Endothelial cell of coronary artery (primary cell): ENCODE measurements at places on chromosomes 12 and 14. TPM values are rescaled to one million over a fixed set of nuclear protein-coding genes. Genes with fewer than 3 reads are reported as not detected.

Gene DPF3
- total RNA-seq, result 6.0 and 18.5 TPM in 2 replicates

Gene REM2
- total RNA-seq, result 0.09 TPM in 2 replicates

Gene TEX22
- total RNA-seq, result 0.09 and 0.27 TPM in 2 replicates

Gene PKP2
- 5.9 and 14.1 TPM in 2 replicates for total RNA-seq

Gene KRT73
- not detected in 2 replicates for total RNA-seq

Gene SLCO1B1
- not detected in 2 replicates for total RNA-seq

Gene CMA1
- total RNA-seq, result not detected in 2 replicates
